ENCODE measurements at places on chromosomes 4 and X.

GRCh38 chr4:111813555-111814140 lies 331.6 kb upstream of the FAM241A start:
- DNase-seq: no peak

DNA sequence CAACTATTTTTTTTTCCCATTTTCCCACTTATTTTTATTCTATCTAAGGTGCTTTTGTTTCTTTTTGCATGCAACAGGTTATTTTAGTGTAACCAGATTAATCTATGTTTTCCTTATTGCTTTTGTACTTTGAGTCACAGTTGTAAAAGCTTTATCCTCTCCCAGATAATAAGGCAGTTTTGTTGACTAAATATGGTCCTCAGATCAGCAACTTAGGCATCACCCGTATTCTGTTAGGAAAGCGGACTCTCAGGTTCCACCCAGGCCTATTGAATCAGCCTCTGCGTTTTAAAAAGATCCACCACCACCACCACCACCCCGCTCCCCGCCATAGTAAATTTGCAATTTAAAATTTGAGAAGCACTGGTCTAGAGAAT lies 58.6 kb upstream of the USP9X start:
- no peak for DNase-seq

DNA sequence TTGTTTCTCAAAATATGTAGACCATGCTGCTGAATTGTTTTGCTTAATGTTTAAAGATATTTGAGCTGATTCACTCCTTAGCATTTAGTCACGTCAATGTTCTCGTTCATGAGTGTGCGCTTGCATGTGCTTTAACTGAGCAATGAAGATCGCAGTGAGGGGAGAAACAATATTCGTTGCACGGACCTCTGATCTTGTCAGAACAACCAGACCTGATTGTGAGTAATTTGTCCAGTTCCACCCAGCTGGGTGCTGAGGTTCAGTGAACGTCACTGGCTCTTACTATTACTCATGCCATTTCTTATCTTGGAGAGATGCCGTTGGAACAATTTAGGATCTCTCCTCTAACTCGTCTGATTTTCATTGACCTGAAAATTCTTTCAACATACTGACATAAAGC lies 15.0 kb upstream of the PRKX start:
- DNase-seq: no peak

- no peak for DNase-seq
Measured at GRCh38 chr4:54497947-54498346, 159.8 kb upstream of the KIT start.

- no peak for DNase-seq
Measured at GRCh38 chr4:115491686-115492085, 378.3 kb upstream of the NDST4 start.

- no peak for DNase-seq
Measured at GRCh38 chrX:40808203-40808602, 72.9 kb upstream of the MED14 start.

DNA sequence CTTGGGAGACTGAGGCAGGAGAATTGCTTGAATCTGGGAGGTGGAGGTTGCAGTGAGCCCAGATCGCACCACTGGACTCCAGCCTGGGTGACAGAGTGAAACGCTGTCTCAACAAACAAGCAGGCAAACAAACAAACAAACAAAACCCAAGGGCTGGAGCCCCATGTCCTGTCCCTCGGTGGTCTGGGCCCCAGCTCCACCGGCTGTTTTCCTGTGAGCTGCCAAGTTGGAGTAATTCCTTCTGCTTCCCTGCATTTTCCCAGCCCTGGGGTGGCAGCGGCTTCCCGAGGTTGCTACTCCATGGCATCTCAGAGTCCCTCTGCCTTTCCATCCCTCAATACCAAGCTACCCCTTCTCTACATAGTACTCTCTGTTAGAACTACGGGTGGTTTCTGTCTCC lies 43.2 kb downstream of the RGS12 start:
- no peak for DNase-seq

DNA sequence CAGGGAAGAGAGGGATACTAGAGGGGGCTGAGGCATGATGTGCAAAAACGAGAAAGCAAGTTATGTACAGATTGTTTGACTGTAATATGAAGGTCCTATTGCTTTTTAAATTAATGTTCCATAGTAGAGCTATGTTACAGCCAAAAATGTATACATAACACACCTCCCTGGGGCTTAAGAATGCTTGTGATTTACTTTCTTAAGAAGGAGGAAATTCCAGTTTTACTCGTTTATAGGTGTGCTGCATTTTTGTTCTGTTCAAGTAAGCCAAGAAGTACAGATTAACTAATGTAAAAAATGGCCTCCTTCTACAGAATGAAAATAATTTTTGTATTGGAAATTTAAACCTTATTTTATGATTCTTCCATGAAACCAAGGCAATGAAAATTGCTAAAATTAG lies 614.4 kb upstream of the NR3C2 start:
- no peak for DNase-seq

DNA sequence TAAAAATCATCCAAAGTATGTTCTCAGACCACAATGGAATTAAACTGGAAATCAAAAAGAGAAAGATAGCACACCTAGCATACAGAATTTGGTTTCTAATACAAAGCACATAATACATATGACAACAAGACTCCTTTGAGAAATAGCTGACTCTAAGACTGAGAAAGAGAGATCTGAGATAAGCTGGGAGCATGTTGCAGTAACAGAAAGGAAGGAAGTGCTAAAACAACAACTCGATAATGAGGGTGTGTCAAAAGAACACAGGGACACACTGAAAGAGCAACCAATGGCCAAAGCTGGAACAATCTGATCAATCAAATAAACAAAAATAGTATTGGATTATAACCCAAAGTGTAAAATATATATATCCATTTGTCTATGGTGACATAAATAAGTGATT lies 586.6 kb downstream of the C4orf33 start:
- DNase-seq: no peak

- no peak for DNase-seq
Measured at GRCh38 chr4:23930750-23931488, 41.1 kb upstream of the PPARGC1A start.

DNA sequence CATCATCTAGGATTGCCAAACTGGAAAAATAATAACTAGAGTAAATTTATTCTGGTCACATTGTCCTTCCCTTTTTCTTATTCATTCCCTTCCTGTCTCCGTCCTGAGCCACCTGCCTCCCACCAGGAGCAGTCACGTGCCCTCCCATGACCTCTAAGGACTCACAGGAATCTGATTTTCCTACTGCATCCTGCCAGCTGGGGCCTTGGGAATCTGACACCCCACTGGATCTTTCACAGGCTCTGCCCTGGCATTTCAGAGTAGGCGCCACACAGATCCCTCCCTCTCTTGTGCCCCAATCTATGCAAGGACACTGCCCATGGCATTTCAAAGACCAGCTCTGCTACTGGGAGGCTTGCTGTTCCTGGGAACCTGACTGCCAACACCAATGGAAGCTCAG lies 520.5 kb downstream of the PPARGC1A start:
- DNase-seq: no peak

DNA sequence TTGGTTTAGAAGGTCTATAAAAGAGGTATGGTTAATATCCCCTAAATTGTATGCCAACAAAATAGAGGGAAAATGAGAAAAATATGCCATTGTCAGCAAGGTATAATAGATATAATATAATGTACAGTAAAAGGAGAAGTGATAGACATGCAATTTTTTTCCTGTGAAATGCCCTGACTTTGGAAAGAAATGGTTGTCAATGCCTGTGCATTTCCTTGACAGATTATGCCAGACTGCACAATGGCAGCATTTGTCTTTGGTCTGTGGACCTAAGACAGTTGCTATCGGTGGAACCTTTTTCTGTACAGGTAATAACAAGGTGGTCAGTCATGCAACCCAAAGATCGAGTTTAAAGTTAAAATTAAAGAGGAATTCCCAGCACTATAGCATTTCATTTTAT lies 301.7 kb downstream of the CFAP299 start:
- DNase-seq: no peak

DNA sequence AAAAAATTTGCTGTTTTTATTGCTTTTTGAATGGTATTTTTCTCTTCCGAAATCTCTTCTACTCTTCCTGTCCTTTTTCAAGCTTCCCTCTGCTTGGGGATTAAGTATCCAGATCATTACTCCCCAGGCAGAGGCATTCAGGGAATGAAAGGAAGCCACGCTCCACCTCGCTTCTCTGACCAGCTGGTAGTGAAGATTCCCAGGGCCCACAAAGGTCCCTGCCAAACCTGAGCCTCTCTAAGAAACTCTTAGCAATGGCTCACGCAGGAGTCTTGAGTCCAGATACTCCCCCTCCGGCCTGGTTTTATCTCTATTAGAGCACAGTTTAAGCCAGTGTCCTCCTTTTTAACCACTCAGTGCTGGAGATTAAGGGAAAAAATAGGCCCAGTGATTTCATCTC lies 51.4 kb upstream of the SOD3 start:
- DNase-seq: no peak

- DNase-seq: no peak
Measured at GRCh38 chr4:168496834-168497233, at the start of gene PALLD. TSS of gene PALLD (plus strand) at chr4:168497052.

GRCh38 chrX:150854856-150855255 lies 43.6 kb downstream of the CD99L2 start:
- no peak for DNase-seq

All from CD4-positive, alpha-beta T cell treated with Interleukin-1 beta for 1 hour (primary cell).